ENCODE measurements at places on chromosomes 1 and 21.

DNA sequence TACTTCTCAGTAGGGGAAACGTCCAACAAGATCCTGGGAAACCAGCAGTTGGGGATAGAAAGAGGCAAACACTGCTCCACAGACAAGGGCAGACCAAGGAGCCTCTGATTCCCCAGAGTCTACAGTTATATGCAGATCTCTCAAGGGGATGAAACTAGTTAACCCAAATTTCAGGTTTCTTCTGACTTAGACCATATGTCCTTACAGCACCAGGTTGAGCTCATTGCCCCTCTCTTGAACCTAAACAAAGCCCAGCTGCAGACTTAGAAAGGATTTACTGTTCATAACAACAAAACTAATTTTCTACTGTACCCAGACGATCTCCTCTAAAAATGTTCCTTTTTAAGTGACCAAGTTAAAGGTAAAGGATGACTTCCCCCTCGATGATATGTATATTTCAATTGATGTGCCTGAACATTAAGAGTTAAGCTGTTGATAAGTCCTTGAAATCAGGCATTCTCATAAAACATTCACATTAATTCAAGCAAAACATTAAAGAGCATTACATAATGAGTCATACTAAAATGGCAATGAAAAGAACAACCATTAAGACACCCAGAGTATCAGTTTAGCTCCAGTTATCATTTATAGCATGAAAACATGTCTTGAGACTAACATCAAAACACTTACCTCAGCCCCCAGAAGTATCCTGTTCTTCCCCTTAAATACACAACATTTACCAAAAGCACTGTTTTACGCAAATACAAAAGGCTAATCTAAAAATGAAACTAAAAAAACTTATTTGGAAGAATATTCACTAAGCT lies 24.1 kb downstream of the SMYD3 start:
- DNase-seq = no peak

DNA sequence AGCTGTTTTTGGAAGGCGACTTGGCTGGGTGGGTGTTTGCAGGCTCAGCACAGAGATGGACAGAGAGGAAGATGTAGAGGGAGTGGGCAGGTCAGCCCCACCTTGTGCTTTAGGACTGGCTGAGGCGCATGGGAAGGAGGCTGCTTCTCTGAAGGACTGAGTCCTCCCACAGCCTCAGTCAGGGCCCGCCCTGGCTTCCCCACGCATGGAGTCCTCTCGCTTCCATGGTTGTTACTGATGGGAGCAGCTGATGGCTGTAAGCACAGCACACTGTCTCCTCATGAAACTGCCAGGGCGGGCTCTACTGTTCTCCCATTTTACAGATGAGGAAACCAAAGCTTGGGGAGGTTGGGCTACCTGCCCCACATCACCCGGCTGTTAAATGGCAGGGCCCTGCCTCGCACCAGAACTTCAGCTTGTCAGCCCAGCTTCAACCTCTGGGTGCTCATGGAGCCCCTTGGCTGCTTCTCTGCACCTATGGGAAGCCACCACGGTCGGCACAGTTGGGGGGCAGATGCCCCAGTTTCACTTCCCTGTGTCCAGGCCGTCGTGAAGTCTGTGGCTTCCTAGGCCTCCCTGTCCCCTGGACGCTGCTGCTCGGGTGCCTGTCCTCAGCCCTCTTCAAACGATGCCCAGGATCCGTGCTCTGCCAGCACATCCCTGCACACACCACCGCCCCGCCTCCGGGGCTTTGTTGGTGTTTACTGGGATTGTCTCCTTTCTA lies 2.4 kb downstream of the TMEM201 start:
- no peak for DNase-seq

GRCh38 chr1:156893048-156893953 lies at the start of gene PEAR1:
TSS of gene PEAR1 (plus strand) at chr1:156893718. CDS start at chr1:156903927, 10,209 bp downstream.
- no peak for DNase-seq

- DNase-seq = no peak
These were observed 67.4 kb downstream of the DMRTB1 start for GRCh38 chr1:53526451-53527101.

GRCh38 chr1:156445789-156446263 lies 54.7 kb downstream of the MEF2D start:
- peak; percentile 79 for DNase-seq

DNA sequence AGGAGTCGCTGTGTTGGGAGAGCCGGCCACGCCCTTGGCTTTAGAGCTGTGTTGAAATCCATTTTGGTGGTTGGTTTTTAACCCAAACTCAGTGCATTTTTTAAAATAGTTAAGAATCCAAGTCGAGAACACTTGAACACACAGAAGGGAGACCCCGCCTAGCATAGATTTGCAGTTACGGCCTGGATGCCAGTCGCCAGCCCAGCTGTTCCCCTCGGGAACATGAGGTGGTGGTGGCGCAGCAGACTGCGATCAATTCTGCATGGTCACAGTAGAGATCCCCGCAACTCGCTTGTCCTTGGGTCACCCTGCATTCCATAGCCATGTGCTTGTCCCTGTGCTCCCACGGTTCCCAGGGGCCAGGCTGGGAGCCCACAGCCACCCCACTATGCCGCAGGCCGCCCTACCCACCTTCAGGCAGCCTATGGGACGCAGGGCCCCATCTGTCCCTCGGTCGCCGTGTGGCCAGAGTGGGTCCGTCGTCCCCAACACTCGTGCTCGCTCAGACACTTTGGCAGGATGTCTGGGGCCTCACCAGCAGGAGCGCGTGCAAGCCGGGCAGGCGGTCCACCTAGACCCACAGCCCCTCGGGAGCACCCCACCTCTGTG lies 4.7 kb downstream of the C1orf35 start:
- no peak for DNase-seq

GRCh38 chr21:28805885-28806284 lies 186.8 kb downstream of the LTN1 start:
- no peak for DNase-seq

DNA sequence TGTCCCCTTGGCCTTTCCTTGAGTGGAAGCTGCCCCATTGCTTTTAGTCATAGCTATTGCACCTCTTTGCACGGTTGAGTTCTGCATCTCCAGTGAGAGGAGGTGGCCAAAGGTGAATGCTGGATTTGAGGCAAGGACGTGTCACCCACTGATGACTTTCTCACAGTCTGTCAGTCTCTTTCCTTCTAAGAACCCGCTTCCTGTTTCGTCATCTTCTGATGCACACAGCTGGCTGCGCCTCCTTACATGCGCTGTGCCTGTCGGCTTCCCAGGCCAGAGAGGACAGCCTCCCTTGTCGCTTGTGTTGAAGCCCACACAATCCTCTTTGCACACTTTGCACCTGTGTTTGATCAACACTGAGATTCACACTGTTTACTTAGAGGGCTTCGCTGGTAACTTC lies 41.8 kb upstream of the PWP2 start:
- peak; percentile 68 for DNase-seq

GRCh38 chr1:178055779-178056471 lies 38.0 kb upstream of the RASAL2 start:
- no peak for DNase-seq

- no peak for DNase-seq
These were observed 16.8 kb downstream of the SLC19A2 start for GRCh38 chr1:169468982-169469381.

DNA sequence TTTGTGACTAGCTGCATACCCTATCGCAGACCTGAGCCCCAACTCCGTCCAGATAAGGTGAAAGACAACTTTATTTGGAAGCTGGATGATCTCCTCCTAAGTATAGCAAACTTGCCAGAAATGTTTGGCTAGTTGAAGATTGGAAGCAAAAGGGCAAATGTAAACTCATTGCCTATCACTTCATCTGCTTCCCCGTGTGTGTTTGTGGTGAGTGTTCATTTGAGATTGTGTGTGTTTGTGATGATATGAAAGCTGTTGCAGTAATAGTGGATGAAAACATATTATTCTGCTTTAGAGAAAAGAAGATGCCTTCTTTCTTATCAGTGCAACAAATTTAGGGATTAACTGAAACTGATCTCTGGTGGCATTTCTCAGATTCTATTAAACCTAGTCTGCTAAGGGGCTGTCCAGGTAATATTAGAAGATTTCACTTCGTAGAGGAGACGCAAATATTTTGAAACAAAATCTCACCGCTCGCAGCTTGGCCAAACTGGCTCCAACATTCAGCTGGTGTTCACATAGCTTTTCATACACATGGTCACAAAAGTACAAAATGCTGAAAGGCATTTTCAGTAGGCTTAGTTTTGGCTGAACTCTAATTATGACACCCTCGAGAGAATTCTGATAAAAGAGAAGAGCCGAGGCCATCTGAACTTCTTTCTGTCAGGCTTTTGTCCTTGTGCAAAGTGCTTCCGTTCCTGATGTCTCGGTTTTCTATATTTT lies 1.1 kb downstream of the TBX19 start:
- DNase-seq = no peak

DNA sequence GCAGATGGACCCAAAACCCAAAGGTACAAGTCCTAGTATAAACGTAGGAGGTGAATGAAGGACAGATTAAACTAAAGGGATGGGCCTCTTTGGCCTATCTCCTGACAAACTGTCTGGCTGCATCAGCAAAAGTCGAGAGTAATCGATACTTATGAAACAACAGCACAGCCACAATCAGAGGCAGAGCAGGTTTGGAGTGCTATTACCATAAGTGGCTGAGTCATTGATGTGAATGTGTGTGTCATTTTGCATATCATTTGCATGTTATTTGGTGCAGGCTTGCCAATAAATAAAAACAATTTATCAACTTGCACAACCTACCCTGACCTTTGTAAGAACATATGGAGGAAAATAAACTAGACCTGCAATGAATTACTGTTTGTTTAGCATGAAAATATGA lies 283.1 kb downstream of the NUF2 start:
- DNase-seq = no peak

DNA sequence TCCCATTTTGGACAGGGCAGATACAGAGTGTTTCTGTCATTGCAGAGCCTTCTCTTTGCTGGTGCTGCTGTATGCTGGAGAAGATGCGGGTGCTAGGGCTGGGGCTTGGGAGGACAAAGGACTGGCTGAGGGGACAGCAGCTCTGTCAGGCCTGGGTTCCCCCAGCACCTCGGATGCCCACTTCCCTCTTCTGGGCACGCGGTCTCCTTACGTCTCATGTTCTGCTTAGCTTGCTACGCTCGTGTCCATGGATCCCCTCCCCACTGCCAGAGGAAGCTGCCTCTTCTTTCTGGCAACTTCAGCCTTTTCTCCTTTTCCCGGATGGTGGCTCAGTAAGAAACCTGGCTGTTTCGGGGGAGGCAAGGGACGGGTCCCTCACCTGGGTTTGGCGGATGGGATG lies 75.7 kb downstream of the ARHGEF10L start:
- no peak for DNase-seq

GRCh38 chr1:248791010-248791409 lies 34.7 kb downstream of the SH3BP5L start:
- no peak for DNase-seq

GRCh38 chr1:119260506-119260905 lies 108.1 kb upstream of the HAO2 start:
- no peak for DNase-seq

GRCh38 chr1:30650968-30651320 lies 72.4 kb downstream of the MATN1 start:
- DNase-seq = no peak

DNA sequence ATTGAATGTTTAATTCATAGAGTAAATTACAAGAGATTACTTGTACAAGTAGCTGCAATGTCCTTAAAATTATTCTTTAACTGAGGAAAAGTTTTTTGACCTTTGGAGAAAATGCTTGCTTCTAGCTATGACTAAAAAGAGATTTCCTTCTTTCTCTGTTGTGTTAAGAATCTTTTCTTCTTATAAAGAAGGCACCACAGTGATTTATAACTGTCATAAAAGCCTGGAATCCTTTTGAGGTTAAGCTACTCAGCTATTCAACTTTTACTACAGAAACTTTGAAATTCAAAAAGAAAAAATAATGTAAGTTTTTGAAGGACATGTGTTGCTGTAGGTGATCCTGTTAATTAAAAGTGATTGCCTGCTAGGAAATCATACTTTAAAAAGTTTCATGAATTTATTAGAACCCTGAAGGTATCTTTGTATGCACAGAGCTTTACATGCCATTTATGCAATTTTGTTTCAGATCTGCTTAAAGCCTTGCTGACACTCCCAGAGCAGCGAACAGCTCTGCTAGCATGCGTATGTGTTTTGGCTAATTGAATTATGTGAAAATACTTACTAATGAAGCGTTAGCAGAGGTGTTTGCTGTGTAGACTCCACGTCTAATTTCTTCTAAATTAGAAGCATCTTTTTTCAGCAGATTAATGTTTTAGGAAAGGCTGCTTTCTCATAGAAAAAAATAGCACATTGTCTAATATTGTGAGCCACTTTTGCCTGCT lies 94.7 kb upstream of the SMYD2 start:
- DNase-seq = no peak

GRCh38 chr1:113129529-113130185 lies 56.7 kb downstream of the LRIG2 start:
- DNase-seq = no peak

- DNase-seq = no peak
These were observed 46.5 kb downstream of the ETS2 start for GRCh38 chr21:38852278-38852677.

- no peak for DNase-seq
These were observed 27.7 kb upstream of the C1orf159 start for GRCh38 chr1:1143636-1144035.
